ENCODE measurements at places on chromosomes 7 and 10. TPM values are rescaled to one million over a fixed set of nuclear protein-coding genes. Genes with fewer than 3 reads are reported as not detected.

The KCND2 gene
- not detected for total RNA-seq

The SRI gene
- 122 TPM for total RNA-seq

The ZNF467 gene
- not detected for total RNA-seq

The ATP5MK gene
- total RNA-seq = 331 TPM

The TLX1 gene
- total RNA-seq = not detected

The SLC35G1 gene
- 4.3 TPM for total RNA-seq

The CPED1 gene
- total RNA-seq = 0.15 TPM

The ITPRID1 gene
- total RNA-seq = not detected

The NUTM2A gene
- 0.80 TPM for total RNA-seq

The GCK gene
- not detected for total RNA-seq

The LIPM gene
- total RNA-seq = not detected

The TET1 gene
- total RNA-seq = 1.7 TPM

The OR6B1 gene
- total RNA-seq = not detected

Measured in T-helper 1 cell treated with Interleukin-12 subunit alpha and Interleukin-12 subunit beta and Interleukin-4 antibody, amounts not matched to agents 30 ng/mL and 1 ng/mL, for 36 hours (primary cell).